ENCODE measurements at places on chromosomes 5 and 9.

DNA sequence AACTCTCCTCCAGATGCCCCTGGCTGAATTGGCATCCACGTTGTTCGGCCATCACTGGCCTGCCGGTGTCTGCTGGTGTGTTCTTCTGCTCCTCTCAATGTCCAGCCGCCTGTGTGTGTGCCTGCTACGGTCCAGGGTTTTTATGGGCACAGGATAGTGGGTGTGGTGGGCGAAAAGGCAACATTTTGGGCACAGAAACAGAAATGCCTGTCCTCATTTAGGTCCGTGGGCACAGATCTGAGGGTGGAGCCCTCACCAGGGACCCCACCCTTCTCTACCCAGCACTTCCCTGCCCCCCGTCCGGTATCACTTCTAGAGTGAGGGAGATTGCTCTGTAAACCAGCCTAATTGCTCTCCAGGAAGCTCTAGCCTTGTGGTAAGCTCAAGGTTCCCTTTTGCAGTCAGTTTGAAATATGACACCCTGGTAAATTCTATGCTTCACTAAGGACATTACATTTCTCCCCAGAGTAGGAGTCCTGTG is 410.1 kb downstream of the MAT2B start:
- peak; percentile 57 for DNase-seq

DNA sequence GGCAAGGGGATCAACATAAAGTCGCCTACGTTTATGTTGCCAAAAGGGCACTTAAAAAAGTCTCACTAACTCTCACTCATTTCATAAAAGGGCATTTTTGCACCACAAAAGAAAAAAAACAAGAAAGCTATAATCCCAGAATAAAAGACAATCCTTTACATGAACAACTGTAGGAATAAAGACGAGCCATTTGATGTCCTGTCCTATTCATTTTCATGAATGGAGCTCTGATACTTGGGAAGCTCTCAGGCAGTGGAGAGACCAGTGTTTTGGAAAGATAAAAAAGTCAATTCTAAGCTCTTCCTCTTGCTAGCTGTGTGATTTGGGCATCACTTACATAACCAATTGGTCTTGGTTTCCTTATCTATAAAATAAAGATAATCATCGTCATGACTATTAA is 95.5 kb upstream of the EQTN start:
- DNase-seq = no peak

GRCh38 chr9:19939734-19940278 is 151.0 kb upstream of the SLC24A2 start:
- DNase-seq = no peak

GRCh38 chr5:172903790-172904189 is 55.4 kb upstream of the RPL26L1 start:
- peak; percentile 96 for DNase-seq

GRCh38 chr5:138716456-138716924 is 36.7 kb upstream of the CTNNA1 start:
- DNase-seq = peak; percentile 12

DNA sequence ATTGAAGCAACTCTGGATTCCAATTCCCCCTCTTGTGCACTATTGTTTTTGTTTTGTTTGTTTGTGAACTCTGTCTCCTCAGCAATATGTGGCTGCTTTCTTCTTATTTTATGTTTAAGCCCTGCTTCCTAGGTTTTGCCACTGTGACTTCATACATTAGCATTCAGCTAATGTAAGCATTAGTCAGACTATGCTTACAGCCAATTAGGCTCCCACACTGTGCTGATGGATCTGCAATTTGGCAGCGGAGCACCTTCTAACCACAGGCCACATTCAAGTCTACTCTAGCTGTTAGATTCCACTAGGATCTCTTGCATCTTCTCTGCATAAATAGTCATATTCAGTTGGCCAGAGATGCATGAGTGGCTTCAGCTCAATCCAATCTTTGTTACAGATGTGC is 9.6 kb upstream of the BICD2 start:
- peak; percentile 97 for DNase-seq

DNA sequence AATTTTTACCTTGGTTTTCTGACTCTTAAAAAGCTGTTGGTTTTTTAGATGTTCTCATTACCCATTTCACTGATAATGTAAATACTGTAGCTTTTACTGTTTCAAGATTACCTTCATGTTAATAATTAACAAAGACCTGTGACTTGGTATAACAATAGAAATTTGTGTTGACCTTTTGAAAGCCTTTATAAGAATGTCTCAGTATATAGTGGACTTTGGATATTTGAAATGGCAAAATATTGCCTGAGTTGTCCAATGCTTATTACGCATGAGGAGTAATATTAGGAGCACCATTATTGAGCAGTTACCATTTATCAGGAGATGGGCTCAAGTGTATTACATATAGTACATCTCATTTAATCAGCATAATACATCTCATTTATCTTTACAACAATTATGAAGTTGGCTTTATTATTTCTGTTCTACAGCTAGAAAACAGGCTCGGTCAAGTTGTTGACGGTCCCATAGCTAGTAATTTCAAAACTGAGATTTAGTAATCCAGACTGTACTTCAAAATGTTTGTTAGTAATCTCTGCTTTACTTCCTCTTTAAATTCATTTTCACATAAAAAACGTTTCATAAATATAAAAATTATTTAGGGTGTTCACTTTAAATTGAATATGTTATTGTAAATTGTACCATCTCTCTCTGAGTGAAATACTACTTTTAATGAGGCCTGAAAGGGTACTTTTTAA is 50.7 kb upstream of the FKTN start:
- no peak for DNase-seq

GRCh38 chr5:109690975-109691574 is 1.3 kb downstream of the MAN2A1 start:
- DNase-seq = peak; percentile 83

- peak; percentile 41 for DNase-seq
Measured at GRCh38 chr5:98016771-98017170, 756.7 kb upstream of the RGMB start.

DNA sequence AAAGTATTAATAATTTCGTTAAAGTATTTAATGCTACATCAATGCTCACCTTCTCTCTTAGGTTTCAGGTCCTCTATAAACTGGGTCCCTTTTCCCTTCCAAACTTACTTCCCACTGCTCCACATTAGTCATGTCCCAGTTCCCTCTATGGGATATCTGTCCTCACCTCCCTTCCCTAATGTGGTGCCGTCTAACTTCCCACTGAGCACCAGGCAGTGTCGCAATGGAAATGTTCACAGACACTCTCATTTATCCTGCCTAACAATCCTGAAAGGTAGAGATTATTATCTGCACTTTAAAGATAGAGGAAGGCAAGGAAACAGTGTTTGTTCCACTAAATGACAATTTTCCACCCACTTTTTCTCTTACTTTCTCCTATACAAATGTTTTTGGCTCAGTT is 329.7 kb downstream of the CWC27 start:
- no peak for DNase-seq

DNA sequence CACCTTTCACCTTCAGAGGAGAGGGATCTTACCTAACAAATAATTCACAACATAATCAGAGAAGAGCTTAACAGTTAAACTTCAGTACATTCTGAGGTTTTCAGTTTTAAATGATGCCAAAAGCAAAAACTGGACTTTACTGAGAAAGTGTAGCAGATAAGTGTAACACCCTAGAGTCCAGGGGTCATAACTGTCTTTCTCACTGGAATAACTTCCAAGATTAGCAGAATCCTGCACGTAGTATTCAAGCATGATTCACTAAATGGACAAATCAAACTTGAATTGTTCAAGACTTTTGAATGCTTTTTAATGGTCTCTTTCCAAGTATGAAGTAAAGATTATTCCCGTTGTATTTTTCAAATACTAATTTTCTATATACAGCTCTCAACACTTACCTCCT is 180.1 kb upstream of the NREP start:
- DNase-seq = peak; percentile 79

- DNase-seq = peak; percentile 21
Measured at GRCh38 chr5:41143131-41143901, 70.0 kb downstream of the C6 start.

- no peak for DNase-seq
Measured at GRCh38 chr5:175609526-175609925, 48.3 kb upstream of the HRH2 start.

DNA sequence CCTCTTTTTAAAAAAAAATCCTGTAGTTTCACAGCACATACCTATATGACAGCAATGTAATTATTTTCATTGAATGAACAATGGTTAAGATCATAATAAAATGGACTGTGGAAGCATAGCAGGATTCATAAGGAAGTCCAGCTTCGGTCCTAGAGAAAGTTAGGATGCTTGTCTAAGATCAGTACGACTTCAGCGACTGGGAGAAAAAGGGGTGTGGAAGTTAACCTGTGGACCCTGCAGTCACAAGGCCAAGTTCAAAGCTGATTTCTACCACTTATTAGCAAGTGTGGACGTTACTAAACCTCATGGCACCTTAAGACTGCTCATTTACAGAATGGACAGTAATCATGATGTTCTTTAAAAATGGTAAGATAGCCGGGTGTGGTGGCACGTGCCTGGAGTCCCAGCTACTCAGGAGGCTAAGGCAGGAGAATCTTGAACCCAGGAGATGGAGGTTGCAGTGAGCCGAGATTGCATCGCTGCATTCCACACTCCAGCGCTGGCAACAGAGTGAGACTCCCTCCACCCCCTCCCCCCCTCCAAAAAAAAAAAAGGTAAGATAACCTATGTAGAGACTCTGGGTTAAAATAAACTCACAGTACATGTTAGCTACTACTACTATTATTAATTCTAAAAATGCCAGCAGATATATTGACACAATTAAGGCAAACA is 71.6 kb upstream of the PCA3 start:
- DNase-seq = no peak

DNA sequence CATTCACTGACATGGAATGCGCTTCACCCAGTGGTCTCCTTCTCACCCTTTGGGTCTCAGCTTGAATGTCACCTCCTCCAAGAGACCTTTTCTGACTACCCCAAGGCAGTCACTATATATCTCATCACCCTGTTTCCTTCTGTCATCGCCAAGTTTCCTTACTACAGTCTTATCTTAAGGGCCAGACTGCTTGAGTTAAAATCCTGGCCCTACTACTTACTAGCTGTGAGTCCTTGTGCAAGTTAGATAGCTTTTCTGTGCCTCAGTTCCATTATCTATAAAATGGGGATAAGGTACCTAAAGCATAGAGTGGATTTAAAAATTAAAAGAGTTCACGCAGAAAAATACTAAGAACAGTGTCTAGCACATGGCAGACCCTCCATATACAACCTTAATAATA is 132.4 kb downstream of the GABBR2 start:
- no peak for DNase-seq

DNA sequence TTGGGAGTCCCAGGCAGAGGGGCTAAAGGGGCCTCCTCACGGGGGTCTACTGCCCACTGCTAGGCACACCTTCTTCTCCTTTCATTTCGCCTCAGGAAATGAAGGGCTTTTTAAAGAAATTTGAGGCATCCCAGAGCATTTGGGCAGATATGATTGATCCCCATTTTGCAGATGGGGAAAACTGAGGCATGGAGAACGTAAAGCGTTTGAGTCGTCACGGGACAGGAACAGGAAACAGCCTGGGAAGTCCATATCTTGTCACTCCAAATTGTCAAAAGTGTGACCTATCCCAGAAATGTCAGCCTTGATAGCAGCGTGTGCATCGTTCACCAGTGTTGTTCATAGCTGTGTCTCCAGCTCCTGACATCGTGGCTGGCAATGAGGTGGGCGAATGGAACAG is 98.2 kb downstream of the DAB2IP start:
- no peak for DNase-seq

DNA sequence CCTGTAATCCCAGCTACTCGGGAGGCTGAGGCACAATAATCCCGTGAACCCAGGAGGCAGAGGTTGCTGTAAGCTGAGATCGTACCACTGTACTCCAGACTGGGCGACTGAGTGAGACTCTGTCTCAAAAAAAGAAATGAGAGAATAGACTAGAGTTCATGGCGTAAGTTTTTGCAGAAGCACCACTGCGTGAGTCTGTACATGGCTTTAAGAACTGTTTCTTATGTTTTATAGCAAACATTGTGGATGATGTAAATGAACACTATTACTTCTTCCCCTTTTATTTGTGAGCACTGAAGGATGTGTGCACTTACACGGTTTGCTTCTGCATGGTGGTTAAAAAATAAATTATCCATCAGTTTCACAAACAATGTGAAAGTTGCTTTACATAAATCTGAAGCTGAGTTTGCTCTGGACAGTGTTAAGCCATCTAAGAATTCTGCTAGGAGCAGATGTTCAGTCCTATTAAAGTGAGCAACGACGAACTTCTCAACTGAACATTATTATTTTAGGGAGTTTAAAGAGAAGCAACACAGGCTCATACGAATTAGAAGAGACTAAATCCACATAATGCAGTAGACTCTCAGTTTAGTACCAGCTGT is 52.5 kb downstream of the ZFAND5 start:
- DNase-seq = no peak

DNA sequence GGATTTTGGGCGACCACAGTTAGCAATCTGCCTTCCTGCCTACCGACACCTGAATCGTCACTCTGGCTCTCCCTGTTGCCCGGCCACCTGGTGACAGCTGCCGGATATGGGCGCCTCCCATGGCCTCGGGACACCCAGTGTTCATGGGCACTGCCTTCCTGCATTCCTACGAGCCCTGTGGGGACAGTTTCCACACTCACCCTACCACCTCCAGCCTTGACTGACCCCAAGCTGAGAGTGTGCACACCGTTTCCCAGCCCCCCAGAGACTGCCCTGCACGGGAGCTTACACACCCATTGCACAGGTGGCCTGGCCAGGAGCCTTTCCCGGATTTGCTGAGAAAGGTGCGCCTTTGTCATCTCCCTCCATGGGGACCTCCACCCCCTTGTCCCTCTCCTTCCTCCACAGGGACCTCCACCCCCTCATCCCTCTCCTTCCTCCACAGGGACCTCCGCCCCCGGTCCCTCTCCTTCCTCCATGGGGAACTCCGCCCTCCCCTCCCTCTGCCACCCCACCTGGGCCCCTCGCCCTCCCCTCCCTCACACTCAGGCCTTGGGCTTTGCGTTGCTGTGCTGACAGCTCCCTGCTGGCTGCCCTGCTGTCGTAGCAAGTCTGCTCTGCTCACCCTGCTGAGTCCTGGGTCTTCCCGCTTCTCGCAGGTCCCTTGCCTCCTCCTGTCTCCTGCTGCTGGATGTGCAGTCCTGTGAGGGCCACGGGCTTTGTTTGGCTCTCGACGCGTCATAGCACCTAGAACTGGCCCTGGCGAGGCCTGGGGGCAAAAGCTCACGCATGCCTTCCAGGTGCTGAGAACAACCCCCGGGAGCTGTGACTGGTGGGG is 48.4 kb downstream of the MRPL36 start:
- DNase-seq = no peak

DNA sequence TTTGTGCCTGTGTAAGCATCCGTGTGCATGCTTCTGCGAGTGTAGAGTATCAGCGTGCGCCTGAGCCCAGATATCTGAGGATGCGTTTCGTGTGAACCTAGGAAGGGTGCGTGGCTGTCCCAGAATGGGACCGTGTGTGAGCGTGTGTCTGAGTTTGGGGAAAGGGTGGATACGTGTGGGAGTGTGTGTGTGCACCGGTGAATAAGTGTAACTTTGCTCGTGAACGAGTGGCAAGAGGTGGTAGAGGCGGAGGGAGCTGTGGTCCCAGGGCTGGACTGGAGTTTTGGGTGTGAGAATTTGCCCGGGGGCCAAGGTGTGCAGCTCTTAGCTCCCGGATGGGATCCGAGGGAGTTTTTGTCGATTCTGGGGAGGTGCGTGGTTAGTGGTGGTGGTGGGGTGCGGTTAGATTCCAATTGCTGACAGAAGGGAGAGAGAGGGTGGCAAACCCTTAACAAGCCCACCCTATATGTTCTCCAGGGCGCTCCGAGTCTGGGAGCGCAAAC is 686 bp upstream of the COL27A1 start:
- no peak for DNase-seq
